Right lobe of liver (tissue), 6 donors: ENCODE measurements at places on chromosomes 7 and 10.

DNA sequence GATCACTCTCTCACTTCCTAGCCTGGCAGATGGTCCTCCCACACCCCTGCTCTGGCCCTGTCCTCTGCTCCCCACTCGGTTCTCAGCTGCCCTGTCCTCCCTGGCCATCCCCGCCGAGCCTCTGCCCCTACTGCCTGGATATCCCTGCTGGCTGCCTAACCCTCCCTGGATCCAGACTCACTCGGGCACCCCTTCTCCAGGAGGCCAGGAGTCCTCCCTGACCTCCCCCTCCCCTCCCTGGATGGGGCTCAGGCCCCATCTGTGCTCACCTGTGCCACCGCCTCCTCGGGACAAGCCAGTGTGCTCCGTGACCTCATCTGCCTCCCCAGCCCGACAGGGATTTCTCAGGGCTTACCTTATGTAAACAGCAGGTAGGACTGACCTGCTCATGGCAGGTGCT, 406.1 kb downstream of the TCERG1L start:
- DNase-seq = no peak

DNA sequence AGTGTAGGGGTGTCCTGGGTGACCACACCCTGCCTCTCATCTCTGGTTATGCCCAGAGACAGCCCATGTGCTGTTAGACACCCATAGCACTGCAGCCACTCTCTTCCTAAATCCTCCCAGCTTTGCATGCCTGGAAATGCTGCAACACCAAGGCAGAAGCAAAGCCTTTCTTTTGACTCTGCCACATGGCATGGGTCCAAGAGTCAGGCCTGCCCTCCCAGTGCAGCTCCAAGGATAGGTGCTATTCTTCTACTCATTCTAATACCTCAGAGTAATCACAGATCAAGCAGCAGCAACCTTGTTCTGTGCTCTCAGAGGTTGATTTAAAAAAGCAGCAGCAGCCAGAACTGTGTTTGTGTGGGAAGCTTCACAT, 23.4 kb downstream of the FRMPD2 start:
- DNase-seq = no peak

GRCh38 chr10:988667-989545, 672 bp downstream of the GTPBP4 start:
- no peak for DNase-seq

DNA sequence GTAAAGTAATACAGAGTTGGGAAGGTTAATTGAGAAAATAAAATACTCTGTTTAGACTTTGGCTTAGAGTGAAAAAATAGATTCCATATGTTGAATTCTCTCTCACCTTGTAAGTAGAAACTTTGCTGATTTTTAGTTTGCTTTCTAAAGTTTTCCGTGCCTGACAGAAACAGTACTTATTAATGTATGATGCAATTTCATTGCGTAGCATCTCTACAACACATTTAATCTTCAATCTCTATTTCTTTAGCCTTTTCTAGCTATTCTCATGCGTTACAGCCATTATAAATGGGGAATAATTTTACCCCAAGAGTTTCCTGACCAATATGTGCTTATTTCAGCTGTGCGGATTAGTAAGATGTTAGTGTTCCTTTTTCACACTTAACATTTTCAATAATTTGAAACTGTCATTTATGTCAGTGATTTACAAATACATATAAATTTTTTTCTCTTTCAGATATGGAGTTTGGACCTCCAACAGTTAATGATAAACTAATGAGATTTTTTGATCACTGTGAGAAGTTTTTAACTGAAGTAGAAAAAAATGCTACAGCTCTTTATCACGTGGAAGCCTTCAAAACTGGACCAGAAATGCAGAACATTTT, 3.3 kb downstream of the MINPP1 start:
- no peak for DNase-seq

GRCh38 chr7:66344166-66344565, 139.0 kb downstream of the TPST1 start:
- DNase-seq = no peak

DNA sequence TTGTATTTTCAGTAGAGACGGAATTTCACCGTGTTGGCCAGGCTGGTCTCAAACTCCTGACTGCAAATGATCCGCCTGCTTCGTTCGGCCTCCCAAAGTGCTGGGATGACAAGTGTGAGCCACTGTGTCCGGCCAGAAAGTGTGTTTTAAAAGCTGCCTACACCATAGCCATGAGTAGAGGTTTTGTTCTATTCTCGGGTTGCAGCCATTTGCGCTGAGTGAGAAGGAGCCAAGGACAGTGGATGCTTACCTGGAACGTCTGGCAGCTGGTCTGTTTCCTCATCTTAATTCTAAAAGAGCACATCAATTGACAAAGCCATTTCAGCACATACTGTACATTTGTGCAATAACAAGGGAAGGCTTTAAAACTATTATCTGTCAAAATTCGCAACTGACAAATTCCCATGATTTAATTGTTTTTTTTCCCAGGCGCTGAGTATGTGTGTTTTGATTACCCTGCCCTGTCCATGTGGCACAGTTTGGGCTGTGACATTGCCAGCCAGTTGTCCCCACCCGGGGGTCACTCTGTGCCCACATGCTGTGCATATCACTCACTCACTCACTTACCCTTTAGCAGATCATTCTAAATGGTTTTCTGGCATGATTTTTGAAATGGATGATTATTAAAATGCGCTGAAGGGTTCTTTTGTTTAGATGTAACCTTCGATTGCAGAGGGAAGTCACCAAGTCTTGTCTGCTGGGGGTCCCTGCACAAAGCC, 251.6 kb downstream of the CCDC3 start:
- no peak for DNase-seq

GRCh38 chr7:30649717-30650420, 32.4 kb downstream of the CRHR2 start:
- DNase-seq = no peak

DNA sequence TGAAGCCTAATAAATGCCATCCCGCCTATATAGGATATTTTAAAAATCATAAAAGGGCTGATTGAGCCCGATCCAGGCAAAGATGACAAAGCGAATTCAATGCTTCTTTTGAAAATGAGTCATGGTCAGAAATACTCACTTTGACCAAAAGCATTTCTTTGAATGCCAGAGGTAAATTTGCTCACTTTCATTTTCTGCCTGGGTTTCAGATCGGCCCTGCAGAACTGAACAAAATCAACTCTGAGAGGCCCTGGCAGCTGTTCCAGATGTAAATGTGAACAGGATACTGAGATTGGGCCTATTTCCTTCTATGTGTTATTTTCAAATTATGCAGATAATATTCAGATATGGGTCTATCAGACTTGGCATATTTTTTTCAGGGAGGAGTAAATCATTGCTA, 114.8 kb upstream of the ARID5B start:
- DNase-seq = no peak

GRCh38 chr10:29619241-29619669, 15.5 kb downstream of the SVIL start:
- no peak for DNase-seq

DNA sequence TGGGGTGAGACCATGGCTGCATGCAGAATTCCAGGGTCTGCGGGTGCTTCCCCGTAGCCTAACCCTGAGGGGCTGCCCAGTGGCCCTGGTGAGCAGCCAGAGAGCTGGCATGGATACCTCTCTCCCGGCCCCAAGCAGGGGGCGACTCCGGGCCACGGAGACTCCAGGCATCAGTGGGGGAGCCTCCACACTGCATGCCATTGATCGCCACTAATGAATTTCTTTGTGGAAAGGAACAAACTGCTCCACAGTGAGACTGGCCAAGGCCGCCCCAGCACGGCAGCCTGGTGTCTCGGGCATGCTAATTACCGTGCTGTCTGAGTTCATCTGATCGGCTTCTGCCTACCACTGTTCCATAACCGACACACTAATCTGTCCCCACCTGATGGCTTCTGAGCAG, 184.4 kb downstream of the GRID1 start:
- no peak for DNase-seq

GRCh38 chr7:79984210-79984609, 150.4 kb upstream of the GNAI1 start:
- no peak for DNase-seq

GRCh38 chr10:92142949-92143348, 147.9 kb downstream of the CPEB3 start:
- no peak for DNase-seq

- DNase-seq = no peak
Measured at GRCh38 chr10:101780818-101781654, 2.2 kb downstream of the NPM3 start.

- peak; percentile 67 for DNase-seq
Measured at GRCh38 chr10:30818010-30818660, 188.6 kb upstream of the LYZL2 start.

GRCh38 chr7:100825215-100825671, 2.1 kb downstream of the EPHB4 start:
- peak; percentile 53 for DNase-seq

DNA sequence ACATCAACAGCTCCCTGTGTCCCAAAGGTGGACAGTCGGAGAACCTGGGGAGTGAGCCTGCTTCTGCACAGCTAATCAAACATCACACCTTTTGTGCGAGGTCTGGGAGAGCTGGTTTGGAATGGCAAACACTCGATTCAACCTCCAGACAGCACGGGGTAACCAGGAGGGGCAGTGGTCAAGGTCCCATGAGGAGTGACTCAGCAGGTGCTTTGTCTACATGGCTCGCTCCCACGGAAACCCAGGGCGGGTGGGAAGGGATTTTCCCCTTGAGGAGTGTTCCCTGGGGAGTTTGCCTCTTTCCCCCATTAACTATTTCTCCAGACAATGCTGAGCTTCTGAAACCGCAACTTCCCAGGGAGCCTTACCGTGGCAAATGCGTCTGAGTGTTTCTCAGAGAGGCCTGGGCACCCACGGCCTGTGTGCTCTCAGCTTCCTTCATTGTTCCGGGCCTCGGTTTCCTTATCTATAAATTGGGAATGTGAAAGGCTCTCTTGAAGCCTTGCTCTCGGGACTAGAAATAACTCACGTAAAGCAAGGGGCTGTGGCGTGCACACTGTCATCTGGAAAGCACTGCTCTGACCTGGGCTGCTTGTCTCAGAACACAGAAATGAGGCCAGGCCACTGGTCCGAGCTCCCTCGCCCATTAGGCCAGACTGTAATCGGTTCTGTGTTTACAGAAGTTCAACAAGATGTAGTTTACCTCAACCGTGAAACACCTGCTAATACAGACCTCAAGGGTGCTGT, 14.0 kb upstream of the GTPBP4 start:
- DNase-seq = no peak

GRCh38 chr7:140595468-140596092, 45.0 kb downstream of the DENND2A start:
- no peak for DNase-seq

DNA sequence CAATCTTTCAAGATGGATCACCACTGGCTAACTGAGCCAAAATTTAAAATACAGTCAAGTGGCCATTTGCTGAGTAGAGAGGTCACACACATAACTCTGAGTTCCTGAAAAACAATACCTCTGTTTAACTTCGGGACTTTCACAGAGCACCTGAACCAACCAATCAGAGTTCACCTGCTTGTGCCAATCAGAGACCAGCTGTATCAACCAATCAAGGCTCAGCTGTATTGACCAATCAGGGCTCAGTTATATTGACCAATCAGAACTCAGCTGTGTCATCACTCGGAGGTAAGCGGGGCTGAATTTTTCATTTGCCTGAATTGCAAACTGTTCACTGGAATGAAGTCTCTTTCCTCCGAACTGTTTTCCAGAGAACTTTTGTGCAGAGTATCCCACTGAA, 10.0 kb upstream of the CPXM2 start:
- DNase-seq = no peak

GRCh38 chr7:110209884-110210283, 881.0 kb upstream of the LRRN3 start:
- DNase-seq = no peak

DNA sequence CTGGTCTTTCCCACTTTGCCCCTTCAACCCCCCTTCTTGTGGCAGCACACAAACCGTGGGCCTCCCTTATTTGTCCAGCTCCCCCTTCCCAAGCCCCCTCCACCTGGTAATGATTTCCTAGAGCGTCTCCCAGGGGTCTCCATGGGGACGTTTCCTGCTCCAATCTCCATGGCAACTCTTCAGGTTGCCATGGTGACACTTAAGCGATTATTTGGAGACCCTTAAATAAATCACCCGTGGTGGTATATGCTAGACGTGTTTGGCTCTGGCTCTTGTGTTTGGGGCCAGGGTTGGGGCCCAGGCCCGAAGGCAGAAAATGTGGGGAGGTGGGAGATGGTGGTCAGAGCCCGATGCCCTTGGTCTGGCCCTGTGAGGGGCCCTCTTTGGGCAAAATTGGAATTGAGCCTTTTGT, 41.1 kb upstream of the DLG5 start:
- DNase-seq = no peak

GRCh38 chr7:21844742-21845141, 101.0 kb downstream of the CDCA7L start:
- DNase-seq = no peak

- no peak for DNase-seq
Measured at GRCh38 chr7:64832136-64832535, 37.9 kb downstream of the ZNF138 start.

GRCh38 chr10:26881600-26882331, 21.0 kb upstream of the ABI1 start:
- DNase-seq = no peak

DNA sequence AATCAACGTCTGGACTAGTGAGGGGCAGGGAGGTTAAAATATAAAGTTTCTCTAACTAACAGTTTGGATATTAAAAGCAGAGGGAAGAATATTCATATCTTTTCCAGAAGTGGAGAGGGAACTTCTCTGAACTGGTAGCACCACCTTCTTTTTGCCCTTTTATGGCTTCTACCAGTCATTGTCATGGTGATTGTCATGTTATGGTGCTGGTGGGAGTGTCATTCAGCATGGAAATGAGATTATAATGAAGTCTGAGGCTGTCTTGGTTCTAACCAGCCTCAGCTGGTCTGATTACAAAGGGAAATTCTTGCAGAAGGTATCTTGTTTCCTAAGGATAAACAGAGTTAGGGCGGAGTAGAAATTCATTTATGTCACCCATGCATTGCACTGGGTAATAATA, 523.8 kb downstream of the ZWINT start:
- DNase-seq = no peak

- no peak for DNase-seq
Measured at GRCh38 chr10:107616463-107617410, 452.2 kb upstream of the SORCS1 start.

DNA sequence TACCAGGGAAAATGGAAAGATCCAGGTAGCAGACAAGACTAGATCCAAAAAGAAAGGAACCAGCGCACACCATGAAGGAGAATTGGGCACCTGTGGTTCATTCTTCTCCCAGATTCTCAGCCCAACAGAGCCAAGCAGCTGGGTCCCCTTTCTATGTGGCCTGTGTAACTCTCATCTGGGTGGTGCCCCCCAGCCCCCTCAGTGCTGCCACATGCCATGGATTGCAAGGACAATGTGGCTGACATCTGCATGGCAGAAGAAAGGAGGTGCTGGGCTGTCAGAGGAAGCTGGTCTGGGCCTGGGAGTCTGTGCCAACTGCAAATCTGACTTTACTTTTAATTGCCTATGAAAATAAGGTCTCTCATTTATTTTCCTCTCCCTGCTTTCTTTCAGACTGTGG, 21.4 kb downstream of the PRSS2 start:
- no peak for DNase-seq

GRCh38 chr7:910931-911431, 34.6 kb downstream of the GET4 start:
- DNase-seq = no peak
